ENCODE measurements at places on chromosomes 12 and 14.

DNA sequence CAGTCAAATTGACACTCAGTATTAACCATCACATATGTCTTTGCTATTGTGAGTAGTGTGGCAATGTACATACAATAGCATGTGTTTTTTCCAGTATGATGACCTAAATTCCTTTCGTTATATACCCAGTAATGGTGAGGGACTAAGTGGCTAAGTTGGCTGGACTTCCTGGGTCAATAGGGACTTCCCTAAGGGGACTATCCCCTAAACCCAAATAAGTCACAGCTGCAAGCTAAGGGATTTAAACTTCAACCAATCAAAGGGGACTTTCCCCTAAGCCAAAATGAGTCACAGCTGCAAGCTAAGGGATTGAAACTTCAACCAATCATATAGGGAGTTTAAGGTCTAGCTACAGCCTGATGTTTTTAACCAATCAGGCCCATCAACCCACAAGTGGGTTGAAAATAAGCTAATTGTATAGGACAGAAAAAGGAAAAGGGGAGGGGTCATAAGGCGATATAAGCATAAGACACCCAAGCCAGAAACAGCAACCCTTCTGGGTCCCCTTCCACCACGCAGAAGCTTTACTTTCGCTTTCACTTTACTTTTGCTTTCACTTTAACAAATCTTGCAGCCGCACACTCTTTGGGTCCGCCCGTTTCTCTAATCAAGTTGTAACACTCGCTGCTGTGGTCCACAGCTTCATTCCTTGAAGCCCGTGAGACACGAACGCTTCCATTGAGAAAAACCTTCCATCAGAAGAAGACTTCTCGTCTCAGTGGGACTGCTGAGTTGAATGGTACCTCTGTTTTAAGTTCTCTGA is 404.4 kb downstream of the FLRT2 start:
- no peak for DNase-seq

DNA sequence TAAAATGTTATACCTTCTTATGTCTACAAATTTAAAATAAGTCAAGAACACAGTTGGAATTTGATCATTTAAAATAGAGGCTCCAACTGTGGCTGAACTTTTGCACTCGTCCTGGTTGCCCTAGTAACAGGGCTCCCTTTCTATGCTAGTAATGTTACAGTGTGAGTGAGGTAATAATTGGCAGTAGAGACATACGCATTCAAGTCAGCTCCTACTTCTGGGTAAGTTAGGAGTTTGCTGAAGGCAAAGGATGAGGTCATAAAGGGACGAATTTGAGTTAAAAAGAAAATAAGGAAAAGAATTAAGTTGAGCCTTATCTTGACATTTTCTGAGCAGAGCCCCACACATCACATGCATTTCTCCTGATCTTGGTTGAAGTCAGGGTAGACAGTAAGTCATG is 129.1 kb downstream of the TMEM117 start:
- DNase-seq = no peak

DNA sequence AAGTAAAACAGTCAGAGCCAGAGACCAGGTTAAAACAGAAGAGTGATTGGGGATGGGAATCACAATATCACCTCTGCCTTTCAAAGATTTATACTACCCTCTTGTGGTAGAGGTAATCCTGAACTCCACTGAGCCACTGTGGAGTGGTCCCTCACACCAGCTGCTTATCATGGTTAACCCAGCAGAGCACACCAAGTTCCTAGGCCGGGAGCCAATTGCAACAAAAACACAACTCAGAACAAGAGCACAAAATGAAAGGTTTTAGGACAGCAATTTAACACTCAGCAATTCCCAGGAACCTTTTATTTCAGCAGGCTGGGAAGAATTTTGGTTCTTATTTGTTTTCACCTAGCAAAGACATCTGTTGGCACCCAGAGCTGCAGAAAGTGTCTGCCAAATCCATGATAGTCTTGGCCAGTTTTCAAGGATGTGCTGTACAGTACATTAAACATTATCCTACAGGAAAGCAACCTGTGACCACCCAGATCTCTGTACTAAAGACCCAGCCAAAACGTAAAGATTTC is 220.5 kb upstream of the ATXN7L3B start:
- DNase-seq = no peak

DNA sequence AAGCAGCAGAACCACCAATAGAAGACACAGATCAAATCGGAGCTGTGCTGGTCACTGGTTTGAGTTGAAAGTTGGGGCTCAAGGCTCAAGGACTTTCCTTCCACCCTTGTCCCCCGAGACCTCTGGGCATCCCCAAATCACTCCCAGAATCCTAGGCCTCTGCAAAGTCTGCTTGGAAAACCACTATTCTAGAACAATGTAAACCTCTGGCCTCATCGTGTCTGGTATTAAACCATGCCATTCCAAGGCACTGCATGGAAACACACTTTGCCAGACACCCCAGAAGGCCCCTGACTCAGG is 288.0 kb downstream of the DPF3 start:
- DNase-seq = no peak

DNA sequence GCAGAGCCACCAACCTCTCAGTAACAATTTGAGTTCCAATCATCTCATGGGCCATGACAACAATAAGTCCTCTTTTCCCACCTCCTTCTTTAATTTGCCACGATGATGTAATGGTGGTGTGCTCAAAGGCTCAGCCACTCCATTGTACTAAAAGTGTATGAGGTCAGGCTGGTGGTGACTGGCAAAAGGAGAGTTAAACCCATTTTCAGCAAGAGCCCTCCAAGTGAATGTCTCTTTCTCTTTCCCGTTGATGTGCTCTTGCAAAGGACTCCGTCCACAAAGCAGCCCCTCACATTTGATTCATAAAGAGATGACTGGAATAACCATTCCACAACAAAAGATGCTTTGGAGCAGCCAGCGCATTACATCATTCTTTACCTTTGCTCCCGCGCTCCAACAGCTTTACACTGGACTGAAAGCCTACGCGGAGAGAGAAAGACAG is 41.6 kb downstream of the DUSP16 start:
- DNase-seq = no peak
